Amniotic stem cell (primary cell): ENCODE measurements at places on chromosomes 4 and X.
A peak's percentile ranks its signal among the peaks of the same experiment; 100 is the strongest.

DNA sequence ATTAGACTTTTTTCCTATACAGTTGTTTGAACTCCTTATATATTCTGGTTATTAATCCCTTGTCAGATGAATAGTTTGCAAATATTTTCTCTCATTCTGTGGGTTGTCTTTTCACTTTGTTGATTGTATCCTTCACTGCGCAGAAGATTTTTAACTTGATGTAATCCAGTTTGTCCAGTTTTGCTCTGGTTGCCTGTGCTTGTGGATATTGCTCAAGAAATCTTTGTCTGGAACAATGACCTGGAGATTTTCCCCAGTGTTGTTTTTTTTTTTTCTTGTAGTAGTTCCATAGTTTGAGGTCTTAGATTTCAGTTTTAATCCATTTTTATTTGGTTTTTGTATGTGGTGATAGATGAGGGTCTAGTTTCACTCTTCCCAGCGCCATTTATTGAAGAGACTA is 289.8 kb upstream of the SPOCK3 start:
- DNase-seq, result no peak

- DNase-seq, result no peak
Measured at GRCh38 chrX:11555759-11556158, 110.0 kb downstream of the ARHGAP6 start.

DNA sequence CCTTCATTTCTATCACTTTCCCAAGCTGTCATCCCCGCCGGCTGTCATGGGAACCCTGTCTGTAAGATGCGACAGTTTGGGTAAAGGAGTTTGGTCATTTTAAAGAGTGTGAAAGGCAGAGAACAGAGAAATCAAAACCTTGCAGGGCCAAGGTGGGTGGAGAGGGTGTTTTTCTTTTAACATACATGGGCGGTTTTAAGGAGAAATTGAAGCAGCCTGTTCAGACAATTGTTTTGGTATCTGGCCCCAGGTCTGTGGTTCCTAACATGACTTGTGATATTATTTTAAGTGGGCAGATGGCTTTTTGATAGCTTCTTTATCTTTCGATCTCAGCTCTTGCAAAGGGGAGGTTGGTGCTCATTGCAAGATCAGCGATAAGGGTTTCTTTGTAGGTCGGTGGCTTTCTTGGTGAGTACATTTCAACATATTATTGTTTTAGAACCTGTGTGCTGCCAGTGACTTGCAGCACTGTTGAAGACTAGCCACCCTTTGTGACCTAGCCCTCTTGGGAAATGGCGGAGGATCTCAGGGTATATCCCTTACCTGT is 3.7 kb downstream of the PPP1R3F start:
- DNase-seq, result no peak

DNA sequence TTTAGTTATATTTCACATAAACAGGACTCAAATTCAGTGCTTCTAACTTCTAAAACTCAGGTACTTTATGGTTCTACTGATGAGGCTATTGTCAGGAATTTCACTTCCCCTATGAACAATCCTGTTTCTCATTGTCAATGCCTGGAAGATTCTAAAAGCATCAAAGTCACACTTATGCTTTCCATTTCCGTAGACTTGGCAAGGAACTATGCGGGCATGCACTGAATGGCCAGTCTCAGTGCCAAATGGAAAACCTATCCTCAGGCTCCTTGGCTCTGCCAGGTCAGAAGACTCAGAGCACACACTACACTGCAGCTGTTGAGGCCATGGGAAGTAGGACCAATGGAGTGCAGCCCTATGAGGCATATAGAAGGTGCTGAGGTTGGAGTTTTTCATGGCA is 97.0 kb upstream of the PTPN13 start:
- no peak for DNase-seq

GRCh38 chr4:113316879-113317278 is 267.4 kb downstream of the ANK2 start:
- no peak for DNase-seq

GRCh38 chr4:71400810-71401209 is 62.0 kb downstream of the SLC4A4 start:
- DNase-seq, result no peak

- no peak for DNase-seq
Measured at GRCh38 chr4:103207673-103208072, 9.5 kb upstream of the CENPE start.

GRCh38 chr4:158810487-158811215 is 41.8 kb downstream of the FNIP2 start:
- peak; percentile 80 for DNase-seq

GRCh38 chr4:140641789-140642439 is 73.2 kb upstream of the UCP1 start:
- no peak for DNase-seq

DNA sequence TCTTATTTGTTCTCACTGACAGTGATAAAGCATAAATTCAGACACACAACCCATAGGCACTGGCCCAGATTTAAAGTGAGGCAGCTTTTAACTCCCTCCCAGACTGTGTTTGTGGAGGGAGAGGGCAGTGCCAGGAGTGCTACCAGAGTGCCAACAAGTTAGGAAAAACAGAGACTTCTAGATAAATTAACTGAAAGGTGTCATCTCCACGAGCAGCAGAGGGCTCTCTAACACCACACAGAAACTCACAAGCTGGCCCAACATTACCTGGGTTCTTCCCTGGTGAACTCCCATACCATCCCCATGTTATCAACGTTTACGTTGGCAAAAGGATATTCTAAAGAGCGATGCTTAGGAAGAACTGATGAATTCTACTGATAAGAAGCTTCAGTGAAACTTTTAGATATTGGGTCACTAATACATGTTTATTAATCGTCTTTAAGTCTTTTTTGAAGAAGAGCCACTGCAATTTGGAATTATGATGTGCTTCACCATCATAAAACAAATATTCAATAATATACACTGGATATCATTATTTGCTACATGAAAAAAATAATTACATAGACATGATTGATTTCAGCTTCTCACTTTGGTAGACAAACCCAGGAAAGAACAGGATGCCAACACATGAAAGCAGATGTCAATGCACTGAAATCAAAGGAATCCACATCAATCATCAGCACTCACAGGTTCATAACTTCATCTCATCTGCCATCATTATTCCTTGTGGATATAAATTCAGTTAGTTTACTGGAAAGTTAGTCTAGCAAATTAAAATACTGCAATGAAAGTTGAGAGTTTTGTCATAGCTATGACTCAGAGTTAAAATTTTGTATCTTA is 121.2 kb upstream of the NAP1L5 start:
- peak; percentile 9 for DNase-seq

DNA sequence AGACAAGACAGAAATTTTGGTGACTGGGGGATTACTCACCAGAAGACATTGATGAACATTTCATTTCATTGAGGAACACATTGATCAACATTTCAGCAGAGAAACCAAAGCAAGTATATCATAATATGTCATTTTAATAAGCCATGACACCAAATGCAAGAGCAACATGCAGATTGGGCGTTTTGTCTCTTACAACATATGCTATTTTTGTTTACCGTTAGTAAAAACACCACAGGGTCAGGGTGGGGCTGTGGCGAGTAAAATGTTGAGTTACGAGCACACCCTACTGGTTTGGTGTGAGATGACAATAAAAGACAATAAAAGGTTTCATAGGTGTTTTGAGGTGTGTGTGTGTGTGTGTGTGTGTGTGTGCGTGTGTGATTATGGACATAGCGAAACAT is 294.5 kb downstream of the PDGFC start:
- DNase-seq, result no peak

DNA sequence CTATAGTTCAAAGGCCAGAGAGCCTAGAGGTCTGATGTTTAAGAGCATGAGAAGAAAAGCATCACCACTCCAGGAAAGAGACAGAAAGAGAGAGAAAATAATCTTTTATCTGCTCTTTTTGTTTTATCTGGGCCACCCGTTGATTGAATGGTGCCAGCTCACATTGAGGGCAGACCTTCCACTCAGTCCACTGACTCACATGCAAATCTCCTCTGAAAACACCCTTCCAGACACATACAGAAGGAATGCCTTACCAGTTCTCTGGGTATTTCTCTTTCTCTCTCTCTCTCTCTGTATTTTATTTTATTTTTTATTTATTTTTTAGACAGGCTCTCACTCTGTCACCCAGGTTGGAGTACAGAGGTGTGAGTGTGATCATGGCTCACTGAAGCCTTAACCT is 252.5 kb downstream of the DTHD1 start:
- no peak for DNase-seq

- no peak for DNase-seq
Measured at GRCh38 chr4:6608758-6609414, 31.6 kb upstream of the MRFAP1 start.

DNA sequence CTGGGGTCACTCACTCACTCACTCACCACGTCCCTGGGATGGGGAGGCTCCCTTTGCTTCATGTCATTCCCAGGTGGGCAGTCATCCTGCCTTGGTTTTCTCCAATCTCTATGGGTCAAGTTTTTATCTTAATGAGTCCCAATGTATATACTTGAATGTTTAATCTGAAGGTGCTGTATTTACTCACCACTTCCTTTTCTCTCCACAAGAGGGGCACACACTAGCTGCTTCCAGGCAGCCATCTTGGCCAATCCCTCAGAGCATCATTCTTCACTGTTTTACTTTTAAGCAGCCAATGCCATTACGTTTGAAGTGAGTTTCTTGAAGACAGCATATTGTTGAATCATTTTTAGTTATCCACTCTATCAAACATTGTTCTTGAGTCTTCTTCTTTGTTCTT is 153.4 kb upstream of the ARSJ start:
- DNase-seq, result no peak

DNA sequence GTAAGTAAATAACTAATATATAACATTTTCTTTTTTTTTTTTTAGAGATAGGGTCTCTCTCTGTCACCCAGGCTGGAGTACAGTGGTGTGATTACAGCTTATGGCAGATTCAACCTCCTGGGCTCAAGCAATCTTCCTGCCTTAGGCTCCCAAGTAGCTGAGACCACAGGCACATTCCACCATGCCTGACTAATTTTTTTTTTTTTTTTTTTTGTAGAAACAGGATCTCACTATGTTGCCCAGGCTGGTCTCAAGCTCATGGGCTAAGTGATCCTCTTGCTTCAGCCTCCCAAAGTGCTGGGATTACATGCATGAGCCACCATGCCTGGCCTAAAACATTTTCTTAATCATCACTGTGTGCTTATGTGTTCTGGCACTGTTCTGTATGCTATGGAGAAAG is 32.8 kb downstream of the MGARP start:
- DNase-seq, result no peak

GRCh38 chr4:11418610-11419009 is 10.1 kb downstream of the HS3ST1 start:
- DNase-seq, result no peak

DNA sequence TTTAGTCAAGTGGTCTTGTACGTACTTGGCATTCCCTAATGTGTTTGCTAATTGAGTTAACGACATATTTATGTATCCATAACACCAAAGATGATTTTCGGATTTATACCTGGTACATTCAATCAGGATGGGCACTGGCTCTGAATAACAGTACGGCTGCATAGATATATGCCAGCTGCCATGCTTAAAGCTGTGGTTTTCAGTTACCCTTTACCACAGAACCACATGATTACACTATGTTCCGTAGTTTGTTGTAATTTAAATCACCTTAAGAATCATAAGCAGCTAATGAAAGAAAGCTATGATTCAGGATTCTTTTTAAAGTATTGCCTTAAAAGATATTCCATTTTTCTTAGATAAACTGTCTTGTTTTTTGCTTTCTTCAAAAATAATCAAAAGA is 53.6 kb downstream of the FIP1L1 start:
- no peak for DNase-seq

DNA sequence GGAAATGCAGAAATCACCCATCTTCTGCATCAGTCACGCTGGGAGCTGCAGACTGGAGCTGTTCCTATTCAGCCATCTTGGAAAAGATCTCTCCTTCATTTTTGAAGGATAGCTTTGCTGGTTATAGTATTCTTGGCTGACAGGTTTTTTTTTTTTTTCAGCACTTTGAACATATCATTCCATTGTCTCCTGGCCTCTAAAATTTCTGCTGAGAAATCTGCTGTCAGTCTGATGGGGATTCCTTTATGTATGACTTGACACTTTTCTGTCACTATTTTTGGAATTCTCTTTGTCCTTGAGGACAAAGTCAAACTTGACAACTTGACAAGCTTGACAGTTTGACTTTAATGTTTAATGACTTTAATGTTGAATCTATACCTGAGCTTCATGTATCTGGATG is 16.8 kb downstream of the HPGDS start:
- DNase-seq, result no peak

GRCh38 chr4:118898684-118899138 is 10.1 kb downstream of the SYNPO2 start:
- no peak for DNase-seq

GRCh38 chr4:107931775-107932321 is 499 bp downstream of the CYP2U1 start:
- no peak for DNase-seq

- DNase-seq, result no peak
Measured at GRCh38 chr4:57850141-57850540, 740.0 kb upstream of the IGFBP7 start.

- no peak for DNase-seq
Measured at GRCh38 chr4:100083289-100083688, 107.0 kb downstream of the DDIT4L start.

- no peak for DNase-seq
Measured at GRCh38 chrX:77936299-77936698, 25.8 kb downstream of the ATP7A start.

- DNase-seq, result no peak
Measured at GRCh38 chr4:165583341-165583740, 204.5 kb downstream of the CPE start.

GRCh38 chr4:150108691-150109090 is 30.4 kb downstream of the DCLK2 start:
- no peak for DNase-seq

DNA sequence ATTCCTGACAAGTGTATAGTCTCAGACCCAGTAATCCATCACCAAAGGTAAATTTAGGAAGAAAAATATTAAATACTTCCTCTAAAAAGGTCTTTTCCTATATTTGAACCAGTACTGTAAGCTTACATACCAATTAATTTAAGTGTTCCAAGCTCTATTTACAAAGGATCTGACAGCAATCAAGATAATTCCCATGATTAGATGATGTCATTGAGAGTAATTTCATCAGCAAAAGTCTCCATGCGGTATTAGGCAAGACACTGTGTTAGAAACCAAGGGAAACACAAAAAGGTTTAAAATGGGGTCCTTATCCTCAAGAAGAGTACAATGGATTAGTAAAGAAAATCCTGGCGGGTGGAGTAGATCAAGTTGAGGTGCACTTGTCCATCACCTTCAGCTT is 198.5 kb downstream of the PRDM5 start:
- DNase-seq, result no peak

GRCh38 chrX:147602176-147602696 is 309.5 kb upstream of the FMR1 start:
- no peak for DNase-seq

GRCh38 chrX:103330681-103331288 is 746 bp downstream of the TCEAL7 start:
- DNase-seq, result no peak

DNA sequence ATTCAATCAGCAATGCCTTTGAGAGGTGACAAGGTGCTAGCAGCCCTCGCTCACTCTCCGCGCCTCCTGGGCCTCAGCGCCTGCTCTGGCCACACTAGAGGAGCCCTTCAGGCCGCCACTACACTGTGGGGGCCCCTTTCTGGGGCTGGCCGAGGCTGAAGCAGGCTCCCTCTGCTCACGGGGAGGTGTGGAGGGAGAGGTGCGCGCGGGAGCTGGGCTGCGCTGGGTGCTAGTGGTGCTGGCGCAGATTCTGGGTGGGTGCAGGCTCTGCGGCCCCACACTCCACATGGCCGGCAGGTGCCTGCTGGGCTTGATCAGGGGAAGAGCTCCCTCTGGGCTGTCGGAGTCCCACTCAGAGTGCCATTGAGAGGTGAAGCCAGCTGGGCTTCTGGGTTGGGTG is 351.0 kb downstream of the GASK1B start:
- DNase-seq, result no peak

GRCh38 chrX:16603822-16604221 is 46.1 kb upstream of the S100G start:
- DNase-seq, result no peak

- DNase-seq, result no peak
Measured at GRCh38 chr4:123788577-123788976, 392.0 kb downstream of the SPRY1 start.
